ENCODE measurements at places on chromosomes 13 and 19.

DNA sequence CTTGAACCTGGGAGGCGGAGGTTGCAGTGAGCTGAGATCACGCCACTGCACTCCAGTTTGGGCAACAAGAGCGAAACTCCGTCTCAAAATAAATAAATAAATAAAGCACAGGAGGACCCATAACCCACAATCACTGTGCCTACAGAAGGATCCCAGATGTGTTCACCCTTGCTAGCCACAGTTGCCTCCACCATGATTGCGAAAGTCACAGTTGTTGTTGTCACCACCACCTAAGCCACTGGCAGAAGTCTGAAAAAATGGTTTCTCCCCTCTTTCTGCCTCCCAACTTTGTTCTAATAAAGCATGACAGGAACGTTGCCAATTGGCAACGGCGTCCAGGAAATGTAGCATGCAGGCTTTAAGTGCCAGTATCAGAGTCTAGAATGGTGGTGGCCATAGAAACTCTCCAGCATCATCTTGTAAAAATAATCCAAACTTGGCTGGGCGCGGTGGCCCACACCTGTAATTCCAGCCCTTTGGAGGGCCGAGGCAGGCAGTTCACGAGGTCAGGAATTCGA, 2.2 kb upstream of the EPS15L1 start:
- DNase-seq, result no peak

- no peak for DNase-seq
These were observed 2.2 kb downstream of the CD70 start for GRCh38 chr19:6588508-6589345.

- DNase-seq, result no peak
These were observed 39.7 kb downstream of the THSD1 start for GRCh38 chr13:52366291-52366690.

DNA sequence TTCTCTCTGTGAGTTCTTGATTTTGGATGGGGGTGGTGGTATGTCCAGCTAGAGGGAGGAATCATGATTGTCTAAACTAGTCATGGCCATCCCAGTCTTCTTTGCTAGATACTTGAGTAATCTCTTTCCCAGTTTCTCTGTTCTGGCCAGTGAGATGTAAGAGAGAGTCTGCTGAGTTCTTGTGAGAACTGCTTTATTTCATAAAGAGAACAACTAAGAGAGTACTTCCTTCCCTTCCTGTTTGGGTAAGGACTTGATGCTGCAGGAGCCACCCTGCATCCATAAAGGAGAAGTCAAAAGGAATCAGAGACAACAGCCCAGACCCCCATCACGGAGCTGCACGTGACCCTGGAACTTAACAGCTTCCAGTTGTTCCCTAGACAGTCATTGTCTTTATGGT, 3.0 kb upstream of the RASL11A start:
- DNase-seq, result no peak

DNA sequence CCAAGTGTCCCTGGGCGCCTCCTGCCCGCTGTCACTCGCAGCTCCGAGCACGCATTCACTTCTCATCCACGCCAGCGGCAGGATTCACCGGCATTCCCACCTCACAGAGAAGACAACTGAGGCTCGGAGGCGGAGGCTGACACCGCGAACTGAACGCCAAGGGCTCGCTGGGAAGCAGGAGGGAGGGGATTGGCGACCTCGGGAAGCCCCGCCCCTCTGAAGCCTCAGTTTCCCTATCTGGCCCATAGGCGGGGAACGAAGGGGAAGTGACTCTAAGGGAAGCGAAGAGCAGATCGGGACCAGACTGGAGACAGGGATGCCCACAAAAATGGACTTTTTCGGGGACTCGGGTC, 256 bp downstream of the MICOS13 start:
- peak; percentile 51 for DNase-seq

GRCh38 chr13:20487927-20488326, 37.7 kb downstream of the CRYL1 start:
- DNase-seq, result no peak

DNA sequence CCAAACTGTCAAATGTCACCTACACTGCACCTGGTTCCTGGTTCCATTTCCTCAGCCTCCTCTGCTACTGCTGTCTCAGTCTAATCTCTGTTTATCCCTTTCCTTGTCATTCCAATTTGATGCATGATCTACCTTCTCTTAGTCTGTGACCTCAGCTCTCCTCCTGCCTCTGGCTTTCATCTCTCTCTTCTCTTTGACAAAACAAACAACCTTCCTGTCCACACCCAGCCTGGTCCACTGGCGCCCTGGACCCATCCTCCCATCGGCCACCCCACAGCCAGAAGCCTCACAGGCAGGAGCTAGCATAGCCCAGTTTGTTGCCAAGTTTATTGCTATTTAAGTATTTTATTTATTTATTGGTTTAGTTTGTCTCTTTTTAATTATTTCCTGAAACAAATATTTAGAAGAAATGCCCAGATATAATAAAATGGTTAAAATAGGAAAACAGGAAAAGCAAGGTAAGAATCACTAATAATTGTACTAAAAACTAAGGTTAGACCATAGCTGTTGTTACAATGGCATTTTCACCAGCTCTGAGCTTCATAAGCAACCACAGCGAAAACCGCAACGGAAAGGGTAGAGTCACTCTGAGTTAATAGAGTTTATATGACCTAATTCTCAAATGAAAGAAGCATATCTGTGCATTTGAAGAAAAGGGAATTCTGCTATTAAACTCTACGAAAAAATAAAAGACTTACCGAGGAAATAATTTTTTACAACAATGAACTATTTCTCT, 68.6 kb downstream of the EFNB2 start:
- no peak for DNase-seq

GRCh38 chr19:49906879-49907564, 10.3 kb upstream of the IL4I1 start:
- DNase-seq, result no peak

DNA sequence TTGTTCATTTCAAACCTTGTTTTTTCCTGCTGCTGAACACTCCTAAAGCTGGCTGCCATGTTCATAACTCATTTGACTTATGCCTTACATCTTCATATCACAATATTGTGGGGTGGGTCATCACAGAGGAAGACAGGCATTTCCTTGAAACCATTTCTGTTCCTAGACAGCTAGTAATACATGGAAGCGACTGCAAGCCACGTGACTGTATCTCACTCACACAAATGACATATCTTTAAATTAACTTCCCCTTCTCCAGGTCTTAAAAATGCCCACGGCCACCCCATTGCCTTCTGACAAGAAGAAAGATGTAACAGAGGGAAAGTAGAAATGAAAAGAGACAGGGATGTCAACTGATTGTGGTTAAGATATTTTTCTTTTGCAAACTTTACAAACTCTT, 236.8 kb downstream of the LMO7 start:
- no peak for DNase-seq

DNA sequence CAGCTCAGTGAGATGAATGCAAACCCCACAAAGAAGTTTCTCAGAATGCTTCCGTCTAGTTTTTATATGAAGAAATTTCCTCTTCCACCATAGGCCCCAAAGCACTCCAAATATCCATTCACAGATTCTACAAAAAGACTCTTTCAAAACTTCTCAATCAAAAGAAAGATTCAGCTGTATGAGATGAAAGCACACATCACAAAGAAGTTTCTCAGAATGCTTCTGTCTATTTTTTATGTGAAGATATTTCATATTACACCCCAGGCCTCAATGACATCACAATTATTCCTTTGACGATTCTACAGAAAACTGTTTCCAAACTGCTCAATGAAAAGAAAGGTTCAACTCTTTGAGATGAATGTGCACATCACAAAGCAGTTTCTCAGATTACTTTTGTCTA, 1819.4 kb downstream of the UQCRFS1 start:
- DNase-seq, result no peak

GRCh38 chr19:8666814-8667405, 31.7 kb downstream of the ACTL9 start:
- DNase-seq, result no peak

DNA sequence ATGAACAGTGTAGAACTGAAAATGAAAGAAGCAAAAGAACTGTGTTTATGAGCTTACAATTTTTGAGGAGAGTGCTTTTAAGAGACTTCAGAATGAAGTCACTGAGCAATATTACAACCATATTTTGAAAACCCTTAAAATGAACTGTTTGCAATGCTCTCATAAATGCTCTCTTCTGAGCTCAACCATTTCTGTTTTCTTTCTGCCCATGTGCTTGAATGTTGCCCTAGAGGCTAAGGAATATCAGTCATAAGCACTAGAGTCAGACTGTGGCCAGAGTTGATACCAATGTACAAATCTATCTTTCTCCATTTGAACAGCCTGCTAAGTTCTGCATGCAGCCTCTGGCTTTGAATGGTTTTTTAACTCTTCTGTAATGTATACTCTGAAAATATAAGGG, 1092.8 kb downstream of the PCDH9 start:
- DNase-seq, result no peak

DNA sequence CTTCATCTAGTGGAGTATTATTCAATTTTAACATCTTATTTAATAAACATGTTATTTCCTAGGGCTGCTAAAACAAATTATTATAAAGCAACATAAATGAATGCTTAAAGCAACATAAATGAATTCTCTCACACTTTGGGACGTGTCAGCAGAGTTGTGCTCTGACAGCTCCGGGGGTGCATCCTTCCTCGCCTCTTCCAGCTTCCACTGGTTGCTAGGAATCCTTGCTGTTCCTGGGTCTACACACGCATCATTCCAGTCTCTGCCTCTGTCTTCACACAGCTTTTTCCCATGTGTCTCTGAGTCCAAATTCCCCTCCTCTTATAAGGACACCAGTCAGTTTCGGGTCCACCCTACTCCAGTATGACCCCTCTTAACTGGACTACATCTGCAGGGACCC, 21.6 kb upstream of the SPATA13 start:
- no peak for DNase-seq

DNA sequence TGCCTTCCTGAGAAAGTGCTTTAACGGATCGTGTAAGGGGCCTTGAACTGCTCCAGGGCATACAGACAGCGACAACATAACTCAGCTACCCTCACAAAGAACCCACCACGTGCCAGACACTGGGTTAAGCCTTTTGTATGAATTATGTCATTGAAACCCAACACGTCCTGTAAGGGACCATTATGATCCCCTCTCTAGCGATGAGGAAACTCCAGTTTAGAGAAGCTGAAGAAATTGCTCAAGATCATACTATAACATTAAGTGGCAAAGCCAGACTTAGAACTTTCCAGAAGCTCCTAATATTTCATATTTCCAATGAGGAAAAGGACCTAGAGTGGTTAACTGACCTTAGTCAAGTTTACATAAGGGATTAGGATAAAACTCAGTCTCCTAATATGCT, 57.0 kb upstream of the RAP2A start:
- no peak for DNase-seq

- no peak for DNase-seq
These were observed 32.3 kb downstream of the ARHGEF18 start for GRCh38 chr19:7381073-7381390.

GRCh38 chr19:29855741-29856500, 44.1 kb downstream of the CCNE1 start:
- no peak for DNase-seq

GRCh38 chr13:31755803-31756212, 16.5 kb downstream of the RXFP2 start:
- no peak for DNase-seq

GRCh38 chr13:25375727-25376358, 4.1 kb downstream of the ATP8A2 start:
- DNase-seq, result no peak

GRCh38 chr13:25046274-25046984, 49.5 kb upstream of the PABPC3 start:
- no peak for DNase-seq

DNA sequence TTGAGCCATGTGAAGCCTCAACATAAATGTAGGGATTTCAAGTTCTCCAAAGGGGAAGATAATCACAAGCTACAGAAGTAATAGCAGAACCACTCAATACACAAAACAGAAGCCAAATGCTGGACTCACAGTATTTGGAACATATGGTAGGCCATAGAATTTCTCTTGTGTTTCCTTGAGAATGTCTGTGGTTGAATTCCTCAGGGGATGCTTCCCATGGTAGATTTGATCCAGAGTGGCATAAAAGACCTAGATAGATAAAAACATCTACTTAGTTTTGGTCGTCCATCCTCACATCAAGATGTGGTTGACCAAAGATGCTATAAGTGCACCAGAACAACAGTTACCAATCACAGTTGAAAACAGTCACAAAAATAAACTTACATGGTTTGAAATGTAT, 83.4 kb downstream of the MIPEP start:
- DNase-seq, result no peak

- no peak for DNase-seq
These were observed 25.0 kb downstream of the ERCC5 start for GRCh38 chr13:102870677-102871415.

GRCh38 chr13:113001241-113002140, 32.5 kb downstream of the MCF2L start:
- DNase-seq, result no peak

DNA sequence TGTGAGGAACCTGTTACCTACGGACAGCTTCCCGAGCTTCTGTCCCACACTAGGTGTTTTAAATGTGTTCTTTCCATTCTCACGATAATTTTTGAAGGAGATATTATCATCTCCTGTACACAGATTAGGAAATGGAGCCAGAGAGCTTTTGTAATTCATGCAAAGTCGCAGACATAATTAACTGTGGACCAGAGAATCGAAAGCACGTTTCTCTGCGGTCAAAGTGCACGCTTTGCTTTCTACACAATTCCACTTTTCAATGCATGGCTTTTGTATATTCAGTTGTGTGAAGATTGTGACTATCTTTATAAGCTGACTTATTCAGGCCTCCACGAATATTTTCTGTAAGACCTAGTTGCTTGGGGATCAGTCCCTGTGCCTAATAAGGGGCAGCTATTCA, 81.7 kb upstream of the SLC10A2 start:
- DNase-seq, result no peak

DNA sequence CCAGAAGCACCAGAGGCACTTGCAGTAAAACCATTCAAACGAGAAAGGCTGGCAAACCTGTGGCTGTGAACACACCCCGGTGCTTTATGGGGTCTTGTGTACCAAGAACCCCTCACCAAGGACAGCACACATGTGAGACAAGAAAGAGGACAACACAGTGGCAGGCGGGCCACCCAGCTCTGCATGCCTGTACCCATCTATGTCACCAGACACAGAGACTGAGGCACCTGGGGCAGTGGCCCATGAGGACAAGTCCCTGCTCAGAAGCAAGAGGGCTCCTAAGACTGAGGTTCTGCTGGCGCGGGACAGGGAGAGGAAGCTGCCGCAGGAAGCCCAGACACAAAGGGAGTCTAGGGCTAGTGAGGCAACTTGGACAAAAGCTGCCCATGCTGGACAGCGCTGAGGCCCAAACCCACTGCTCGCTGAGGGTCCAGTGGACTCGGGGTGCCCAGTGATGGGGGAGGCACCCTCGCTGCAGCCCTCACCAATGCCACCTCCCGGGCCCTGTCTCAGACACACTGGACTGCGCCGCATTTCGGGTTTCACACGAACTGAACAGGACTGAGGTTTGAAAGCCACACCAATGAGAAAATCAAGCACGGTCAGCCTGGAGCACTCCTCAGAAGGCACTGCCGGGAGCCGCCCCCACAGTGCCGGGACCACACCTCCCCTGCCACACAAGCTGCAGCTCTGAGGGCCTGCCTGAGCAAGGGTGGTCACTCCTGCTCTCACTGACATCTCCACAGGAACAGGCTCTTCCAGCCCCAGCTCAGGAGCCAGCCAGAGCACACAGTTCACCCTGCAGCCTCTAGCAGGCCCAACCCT, 232.7 kb downstream of the TUBA3C start:
- no peak for DNase-seq

- no peak for DNase-seq
These were observed 1.5 kb downstream of the ONECUT3 start for GRCh38 chr19:1754636-1755466.
